Stimulated activated CD4-positive, alpha-beta T cell treated with anti-CD3 and anti-CD28 coated beads, Interleukin-1b, Interleukin-23, amount 100 ng/mL, for 1 hour (primary cell): ENCODE measurements at places on chromosomes 1 and 21.

DNA sequence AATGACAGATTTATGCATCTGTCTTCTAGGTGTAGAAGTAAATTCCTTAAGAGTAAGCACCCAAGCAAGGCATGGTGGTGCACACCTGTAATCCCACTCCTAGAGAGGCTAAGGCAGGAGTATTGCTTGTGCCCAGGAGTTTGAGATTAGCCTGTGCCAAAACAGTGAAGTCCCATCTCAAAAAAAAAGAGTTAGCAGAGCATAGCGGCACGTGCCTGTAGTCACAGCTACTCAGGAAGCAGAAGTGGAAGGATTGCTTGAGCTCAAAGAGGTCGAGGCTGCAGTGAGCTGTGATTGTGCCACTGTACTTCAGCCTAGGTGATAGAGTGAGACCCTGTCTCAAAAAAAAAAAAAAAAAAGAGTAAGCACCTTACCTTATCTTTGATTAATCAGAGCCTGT lies 15.1 kb upstream of the TIPRL start:
- DNase-seq, result no peak

GRCh38 chr1:210800301-210800700 lies 333.6 kb downstream of the KCNH1 start:
- DNase-seq, result no peak

GRCh38 chr21:39518847-39519210 lies 67.1 kb downstream of the SH3BGR start:
- DNase-seq, result no peak

GRCh38 chr1:9476790-9477463 lies 62.3 kb upstream of the SLC25A33 start:
- no peak for DNase-seq

- DNase-seq, result no peak
Measured at GRCh38 chr1:22163564-22163963, 20.7 kb upstream of the WNT4 start.

DNA sequence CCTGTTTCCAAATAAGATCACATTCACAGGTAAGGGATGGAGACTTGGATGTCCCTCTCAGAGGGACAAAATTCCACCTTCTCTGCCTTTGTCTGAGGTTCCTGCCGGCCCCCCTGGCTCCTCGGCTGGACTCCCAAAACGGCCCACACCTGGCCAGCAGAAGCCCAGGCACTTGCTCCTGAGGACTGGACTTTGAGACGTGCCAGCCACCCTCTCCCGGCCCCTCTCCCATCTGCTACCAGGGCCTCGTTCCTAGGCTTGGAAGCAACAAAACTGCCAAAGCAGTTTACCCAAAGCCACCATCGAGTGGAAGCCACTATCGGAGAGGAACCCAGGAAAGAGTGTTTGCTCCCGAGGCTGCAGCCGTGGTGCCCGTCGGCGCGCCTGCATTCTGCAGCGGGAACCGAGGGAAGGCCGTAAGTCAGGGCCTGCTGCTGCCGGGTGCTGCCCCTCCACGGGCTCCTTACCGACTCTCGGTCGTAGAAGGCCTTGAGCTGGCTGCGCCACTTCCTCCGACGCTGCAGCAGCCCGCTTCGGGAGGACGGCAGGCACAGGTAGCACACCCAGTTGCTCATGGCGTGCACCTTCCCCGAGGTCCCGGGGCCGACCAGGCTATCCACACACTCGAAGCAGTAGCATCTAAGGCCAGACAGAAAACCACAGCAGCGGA lies 3.5 kb downstream of the DNMT3L start:
- DNase-seq, result no peak

DNA sequence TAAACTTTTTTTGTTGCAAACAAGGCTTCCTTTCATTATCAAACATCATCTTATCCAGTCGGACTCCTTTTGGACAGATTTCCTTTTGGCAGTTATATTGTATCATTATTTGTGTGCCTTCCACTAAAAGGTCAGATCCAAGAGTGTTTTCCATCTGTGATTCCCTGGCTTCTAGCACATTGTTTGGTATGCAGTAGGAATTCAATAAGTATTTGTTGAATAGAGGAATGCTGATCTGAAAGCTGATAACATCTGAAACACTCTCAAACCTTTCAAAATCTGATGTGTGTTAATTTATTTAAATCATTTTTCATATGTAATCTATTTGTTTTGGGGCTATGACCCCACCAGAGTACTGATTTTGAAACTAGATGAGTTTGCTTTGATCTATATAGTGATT lies 39.0 kb downstream of the NDC1 start:
- DNase-seq, result no peak

DNA sequence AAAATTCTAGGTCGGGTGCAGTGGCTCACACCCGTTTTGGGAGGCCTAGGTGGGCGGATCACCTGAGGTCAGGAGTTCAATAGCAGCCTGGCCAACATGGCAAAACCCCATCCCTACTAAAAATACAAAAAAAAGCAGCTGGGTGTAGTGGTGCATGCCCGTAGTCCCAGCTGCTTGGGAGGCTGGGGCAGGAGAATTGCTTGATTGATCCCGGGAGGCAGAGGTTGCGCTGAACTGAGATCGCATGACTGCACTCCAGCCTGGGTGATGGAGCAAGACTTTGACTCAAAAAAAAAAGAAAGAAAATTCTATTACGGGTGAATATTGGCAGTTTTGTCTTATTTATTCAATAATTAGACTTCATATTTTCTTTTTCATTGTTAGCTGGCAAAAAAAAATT lies 62.1 kb downstream of the SNX7 start:
- no peak for DNase-seq

GRCh38 chr1:40050863-40051262 lies 10.3 kb downstream of the CAP1 start:
- no peak for DNase-seq

- no peak for DNase-seq
Measured at GRCh38 chr1:53588053-53588779, 129.0 kb downstream of the DMRTB1 start.

- no peak for DNase-seq
Measured at GRCh38 chr21:35225573-35225972, 176.5 kb upstream of the RUNX1 start.
